Hindlimb muscle (tissue), 1 donor: ENCODE measurements at places on chromosomes 12 and 14.

DNA sequence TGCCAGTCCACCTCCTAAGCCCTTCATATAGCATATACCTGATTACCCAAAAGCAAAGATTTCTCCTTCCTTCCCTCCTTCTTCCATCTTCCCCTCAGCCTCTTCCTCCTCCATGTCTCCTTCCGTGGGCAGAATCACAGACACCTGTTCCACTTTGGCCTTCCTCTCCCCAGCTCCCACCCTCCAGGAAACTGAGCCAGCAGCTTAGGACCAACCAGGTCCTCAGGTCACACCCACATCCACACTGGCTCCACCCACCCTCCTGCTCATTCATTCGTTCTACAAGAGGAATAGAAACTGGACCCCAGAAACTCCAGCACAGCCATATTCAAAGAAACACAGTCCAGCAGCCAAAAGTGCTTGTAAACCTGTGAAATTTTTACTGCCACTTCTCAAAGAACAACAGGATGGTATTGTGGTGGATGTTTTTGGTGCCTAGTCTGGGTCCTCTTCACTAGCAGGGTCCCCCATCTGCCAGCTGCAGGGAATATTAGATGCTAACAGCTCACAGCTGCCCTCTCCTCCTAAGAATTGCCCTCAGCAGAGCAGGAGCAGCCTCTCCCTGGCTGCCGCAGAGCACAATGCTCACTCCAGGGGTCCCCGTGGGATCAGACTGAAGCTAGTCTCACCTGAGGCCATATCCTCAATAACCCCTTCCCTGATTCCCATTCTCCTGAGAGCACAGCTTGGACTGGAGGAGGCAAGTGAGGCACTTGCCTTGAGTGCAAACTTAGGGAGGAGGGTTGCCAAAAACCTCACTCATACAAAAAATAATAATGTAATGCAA, 18.4 kb downstream of the CMKLR1 start:
- no peak for DNase-seq

DNA sequence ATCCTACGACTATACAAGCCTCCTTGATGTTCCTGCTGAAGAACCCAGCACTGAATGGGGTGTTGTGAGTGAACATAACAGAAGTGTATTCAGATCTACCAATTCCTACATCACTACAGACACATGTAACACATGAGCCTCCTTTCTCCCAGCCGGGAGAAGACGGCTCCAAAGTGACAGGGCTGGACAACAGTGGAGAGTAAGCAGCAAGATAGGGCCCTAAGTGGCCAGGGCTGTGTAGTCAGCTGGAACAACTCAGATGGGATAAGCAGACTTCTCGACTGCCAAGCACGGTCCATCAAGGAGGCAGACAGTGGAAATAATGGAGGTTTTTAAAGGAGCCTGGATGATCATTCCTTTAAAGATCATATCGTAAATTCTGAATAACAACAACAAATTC, 73.5 kb downstream of the TTC7B start:
- no peak for DNase-seq

DNA sequence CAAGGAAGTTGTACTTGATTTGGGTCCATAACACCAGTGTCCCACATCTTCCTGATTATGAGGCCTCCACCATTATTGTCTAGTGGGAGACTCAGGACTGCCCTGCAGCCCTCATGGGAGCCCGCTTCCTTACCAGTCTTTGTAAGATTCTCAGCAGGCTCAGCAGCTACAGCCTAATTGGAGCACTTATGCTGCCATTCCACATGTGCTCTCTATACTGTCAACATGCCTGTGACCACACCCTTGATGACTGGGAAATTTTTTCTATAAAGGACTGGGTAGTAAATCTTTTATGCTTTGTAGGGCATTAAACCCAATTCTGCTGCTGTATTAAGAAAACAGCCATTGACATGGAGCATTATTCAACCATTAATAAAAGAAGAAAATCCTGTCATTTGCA, 145.5 kb upstream of the IGF1 start:
- no peak for DNase-seq

DNA sequence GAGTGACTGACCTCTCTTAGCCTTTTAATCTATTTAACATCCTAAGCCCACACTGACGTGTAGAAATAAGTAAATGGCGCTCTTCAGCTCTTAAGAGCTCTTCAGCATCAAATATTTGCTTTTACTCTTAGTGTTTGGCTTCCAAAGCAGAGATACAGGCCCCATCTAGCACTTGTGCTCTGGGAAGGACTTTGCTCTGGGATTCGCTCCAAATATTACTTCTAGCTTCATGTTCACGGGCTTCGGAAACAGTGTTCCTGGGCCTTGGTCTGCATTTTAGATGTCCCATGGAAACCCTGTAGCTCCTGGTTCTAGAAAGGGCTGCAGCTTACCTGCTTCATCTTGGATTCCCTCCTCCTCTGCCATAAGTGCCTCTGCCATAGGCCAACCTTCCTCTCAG, 2.7 kb upstream of the NKX2-8 start:
- no peak for DNase-seq

- no peak for DNase-seq
Measured at GRCh38 chr14:98799891-98800290, 472.1 kb downstream of the BCL11B start.

GRCh38 chr12:82314406-82314892, 43.7 kb downstream of the CCDC59 start:
- no peak for DNase-seq

DNA sequence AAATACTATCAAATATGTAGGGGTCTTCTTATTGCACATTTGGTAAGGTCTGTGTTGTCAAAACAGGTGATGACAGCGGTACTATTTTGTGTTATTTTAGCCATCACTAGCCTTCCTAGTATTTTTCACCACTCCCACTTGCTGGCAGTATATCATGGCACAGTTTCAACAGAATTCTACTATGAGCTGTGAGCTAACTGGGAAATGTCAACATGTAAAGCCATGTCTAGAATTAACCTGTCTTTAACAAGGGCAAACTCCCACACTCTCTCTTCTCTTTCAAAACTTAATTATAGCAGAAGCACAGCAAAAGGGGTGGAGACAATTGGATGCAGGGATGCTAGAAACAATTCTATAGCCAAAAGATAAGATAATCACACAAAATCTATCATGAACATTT, 253.4 kb downstream of the PAX9 start:
- DNase-seq, result no peak

DNA sequence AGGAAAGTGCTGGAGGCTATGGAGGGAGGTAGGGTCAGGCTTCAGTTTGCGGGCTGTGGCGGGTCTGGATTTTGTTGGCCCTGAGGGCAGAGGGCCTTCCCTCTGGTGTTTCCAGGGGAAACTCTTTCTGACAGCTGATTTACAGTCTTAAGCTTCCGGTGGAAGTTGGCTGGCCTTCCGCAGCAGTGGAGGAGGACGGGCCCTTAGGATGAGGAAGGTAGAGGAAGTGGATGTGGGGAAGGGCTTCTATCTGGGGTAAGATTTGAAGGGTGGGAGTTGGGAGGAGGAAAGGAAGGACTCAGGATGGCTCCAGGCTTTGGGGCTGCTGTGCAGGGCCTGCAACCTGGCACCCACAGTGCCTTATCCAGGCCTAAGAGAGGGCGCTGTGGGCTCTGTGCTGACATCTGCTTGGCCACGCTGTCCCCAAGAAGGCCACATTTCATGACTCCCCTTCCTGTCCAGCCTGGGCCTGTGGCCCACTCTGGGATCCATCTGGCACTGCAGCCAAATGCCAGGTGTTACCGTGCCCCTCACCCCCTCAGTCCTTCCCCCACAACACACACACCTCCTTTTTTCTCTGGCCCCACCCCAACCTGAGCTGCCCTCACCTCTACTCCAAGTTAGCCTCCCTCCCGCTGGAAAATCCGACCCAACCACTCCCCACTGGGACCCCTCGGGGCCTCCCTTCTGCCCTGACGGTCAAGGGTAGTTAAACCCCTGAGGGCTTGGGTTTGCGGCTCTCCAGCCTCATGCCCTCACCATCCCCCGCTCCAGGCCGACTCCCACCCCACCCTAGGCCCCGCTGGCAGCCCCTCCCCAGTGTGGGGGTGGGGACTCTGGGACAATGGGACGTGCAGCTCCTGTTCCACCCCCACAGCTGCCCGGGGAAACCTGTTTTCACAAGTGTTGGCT, 7.7 kb upstream of the PPP1R13B start:
- no peak for DNase-seq

DNA sequence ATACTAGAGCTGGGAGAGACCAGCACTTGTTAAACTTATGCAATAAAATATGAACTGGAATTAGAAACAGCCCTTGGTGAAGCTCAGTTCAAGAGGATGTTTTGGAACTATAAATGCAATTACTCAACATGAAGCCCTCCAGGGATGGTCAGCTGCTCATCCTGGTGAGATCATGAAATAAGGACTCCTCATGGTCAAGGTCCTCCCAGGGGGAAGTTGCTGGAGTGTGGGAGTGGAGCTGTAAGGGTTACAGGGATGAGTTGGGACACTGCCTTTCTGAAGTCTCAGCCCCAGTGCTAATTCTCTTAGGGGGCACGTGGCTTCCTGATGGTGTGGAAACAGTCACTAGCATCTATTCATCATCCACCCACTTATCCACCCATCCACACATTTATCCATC, 301.7 kb upstream of the SFSWAP start:
- no peak for DNase-seq

- no peak for DNase-seq
Measured at GRCh38 chr14:90375934-90376333, 20.9 kb upstream of the CALM1 start.

GRCh38 chr14:51609251-51609954, 42.3 kb upstream of the FRMD6 start:
- no peak for DNase-seq
